ENCODE measurements at places on chromosomes 1 and 21. TPM values are rescaled to one million over a fixed set of nuclear protein-coding genes. Genes with fewer than 3 reads are reported as not detected.

COL8A2 gene
- total RNA-seq, result 10.5 TPM

- no peaks in the 10 kb centered on the region for H3K36me3 ChIP-seq
- H3K27me3 ChIP-seq, result peaks cover 68% of the 10 kb centered on the region
- H3K4me3 ChIP-seq, result no peak overlapping the region
- DNase-seq, result peak; percentile 65
- no peaks in the 10 kb centered on the region for H3K4me1 ChIP-seq
These were observed 14.1 kb upstream of the TNR start for GRCh38 chr1:175757381-175758015.

- no peaks in the 10 kb centered on the region for H3K36me3 ChIP-seq
- peaks cover 53% of the 10 kb centered on the region for H3K4me1 ChIP-seq
- DNase-seq, result no peak
- no peak overlapping the region for H3K27ac ChIP-seq
- H3K27me3 ChIP-seq, result peaks cover 3% of the 10 kb centered on the region
These were observed 10.2 kb downstream of the SLC45A3 start for GRCh38 chr1:205670150-205670446.

- H3K27me3 ChIP-seq, result no peaks in the 10 kb centered on the region
- H3K36me3 ChIP-seq, result peaks cover 39% of the 10 kb centered on the region
- H3K27ac ChIP-seq, result peak overlapping the region; percentile 64
- H3K4me3 ChIP-seq, result no peak overlapping the region
These were observed 30.8 kb upstream of the KIF1B start for GRCh38 chr1:10179406-10180091.

GRCh38 chr1:109151146-109151990 is 37.5 kb downstream of the ELAPOR1 start:
- H3K36me3 ChIP-seq, result no peaks in the 10 kb centered on the region
- H3K27ac ChIP-seq, result no peak overlapping the region
- peaks cover 2% of the 10 kb centered on the region for H3K4me1 ChIP-seq
- H3K4me3 ChIP-seq, result no peak overlapping the region

Data from mesothelial cell of epicardium (in vitro differentiated cells).